Fibroblast of the aortic adventitia (primary cell): ENCODE measurements at places on chromosomes 16 and 17.

DNA sequence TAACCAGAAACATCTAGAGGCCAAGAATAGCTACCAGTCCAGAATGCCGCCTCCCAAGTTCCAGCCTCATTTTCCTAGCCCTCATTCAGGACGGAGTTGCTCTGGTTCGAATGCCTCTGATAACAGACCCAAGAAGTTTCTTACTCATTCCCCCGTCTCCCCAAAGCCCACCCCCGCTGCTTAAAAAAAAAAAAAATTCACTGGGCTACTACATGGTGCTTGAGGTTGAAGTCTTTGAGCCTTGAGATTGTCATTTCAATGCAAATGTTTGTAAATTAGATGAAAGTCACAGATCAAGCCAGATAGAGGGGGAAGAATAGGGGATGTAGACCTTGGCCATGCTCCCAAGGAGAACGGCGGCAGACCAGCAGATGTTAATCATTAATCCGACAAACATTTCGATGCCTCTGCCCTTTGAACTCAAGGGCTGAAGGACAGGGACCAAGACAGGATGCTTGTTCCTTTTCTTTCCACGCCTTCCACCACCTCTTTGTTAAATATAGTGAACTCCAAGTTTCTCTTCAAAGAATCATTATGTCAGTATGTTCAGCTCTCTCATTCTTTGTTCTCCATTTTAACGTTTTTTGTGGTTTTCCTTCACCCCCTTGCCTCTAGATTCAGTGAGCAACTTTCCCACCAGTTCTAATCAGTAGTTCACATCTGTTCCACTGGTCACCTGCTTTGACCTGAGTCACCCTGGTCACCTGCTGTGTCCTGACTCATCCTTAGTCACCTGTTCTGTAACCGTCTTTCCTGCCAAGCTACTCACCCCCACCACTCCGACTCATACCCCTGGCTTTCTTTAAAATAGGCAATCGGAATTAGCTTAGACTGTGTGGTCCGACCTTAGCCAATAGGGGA lies 190.3 kb downstream of the CPPED1 start:
- DNase-seq: peak; percentile 2

- DNase-seq: no peak
These were observed 35.3 kb upstream of the TBC1D3K start for GRCh38 chr17:37888881-37889280.

DNA sequence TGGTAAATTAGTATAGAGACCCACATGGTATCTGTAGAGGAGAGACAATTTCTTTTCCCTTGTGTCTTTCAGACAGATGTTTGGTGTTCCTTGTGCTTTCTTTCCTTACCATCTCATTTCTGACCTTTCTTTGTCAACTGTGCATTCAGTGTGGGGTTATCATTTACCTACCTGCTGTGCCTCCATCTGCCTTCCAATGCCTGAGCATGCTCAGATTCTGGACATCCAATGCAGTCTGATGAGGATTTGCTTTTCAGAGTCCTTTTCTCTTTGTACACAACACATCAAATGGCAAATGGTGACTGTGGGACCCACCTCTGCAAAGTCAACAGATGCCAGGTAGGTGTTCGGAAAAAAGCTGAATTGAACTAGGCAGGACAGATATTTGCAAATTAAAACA lies 364.8 kb downstream of the CA10 start:
- DNase-seq: no peak

GRCh38 chr16:4114257-4115208 lies 1.7 kb downstream of the ADCY9 start:
- no peak for DNase-seq

DNA sequence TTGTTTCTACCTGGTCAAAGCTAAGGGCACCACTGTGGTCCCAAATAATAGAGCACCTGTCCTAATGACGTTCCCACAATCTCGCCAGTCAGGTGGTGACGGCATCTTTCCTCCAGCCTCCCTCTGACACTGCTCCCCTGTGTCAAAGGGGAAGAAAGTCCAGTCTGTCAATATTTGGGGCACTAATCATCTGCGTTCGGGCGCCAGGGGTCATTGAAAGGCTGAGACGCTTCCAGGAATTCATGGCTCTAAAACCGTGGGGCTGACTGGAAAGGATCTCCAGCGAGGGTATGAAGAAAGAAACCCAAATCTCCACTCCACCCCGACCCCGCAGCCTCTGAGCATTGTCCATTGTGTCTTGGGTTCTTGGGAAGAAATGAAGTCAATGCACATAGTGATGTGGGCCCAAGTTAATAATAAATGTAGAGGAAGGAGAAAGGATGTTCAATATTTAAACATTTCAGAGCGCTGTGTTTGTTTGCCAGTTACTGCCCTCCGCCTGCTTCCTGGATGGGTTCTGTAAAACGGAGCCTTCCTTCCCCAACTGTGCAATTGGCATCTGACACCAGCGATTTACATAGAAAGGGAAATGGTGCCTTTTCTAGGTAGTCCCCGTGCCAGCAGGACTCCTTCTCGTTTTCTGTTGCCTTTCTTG lies 103.2 kb downstream of the SOCS1 start:
- DNase-seq: no peak

DNA sequence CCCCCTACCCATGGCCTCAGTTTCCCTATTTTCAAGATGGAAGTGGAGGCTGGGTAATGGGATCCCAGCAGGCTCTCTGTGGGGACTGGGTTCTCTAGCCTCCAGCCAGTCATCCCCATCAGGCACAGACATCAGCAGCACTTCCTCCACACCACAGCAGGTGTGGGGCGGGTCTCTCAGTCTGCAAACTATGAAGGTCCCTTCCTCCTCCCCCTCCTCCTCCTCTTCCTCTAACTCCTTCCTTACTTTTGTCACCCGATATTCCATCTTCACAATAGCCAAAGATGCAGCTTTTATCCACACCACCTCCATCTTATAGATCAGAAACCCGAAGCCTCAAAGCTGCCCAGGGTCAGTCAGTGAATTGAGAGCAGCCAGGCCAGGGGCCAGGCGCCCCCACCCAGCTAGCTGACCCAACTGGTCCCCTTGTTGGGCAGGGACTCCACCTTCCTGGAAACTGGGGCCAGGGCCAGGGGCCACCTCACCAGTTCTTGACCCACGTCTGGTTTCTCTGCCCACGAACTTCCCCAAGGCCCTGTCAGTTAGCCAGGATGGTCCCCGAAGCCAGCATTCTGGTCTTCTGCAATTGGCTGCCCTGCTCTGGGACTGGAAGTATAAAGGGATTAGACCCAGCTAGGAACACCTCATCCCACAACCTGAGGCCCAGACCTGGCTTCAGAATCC lies 2.5 kb downstream of the FAM83G start:
- DNase-seq: no peak

- DNase-seq: no peak
These were observed 70.2 kb downstream of the SPAG9 start for GRCh38 chr17:51050291-51051033.

DNA sequence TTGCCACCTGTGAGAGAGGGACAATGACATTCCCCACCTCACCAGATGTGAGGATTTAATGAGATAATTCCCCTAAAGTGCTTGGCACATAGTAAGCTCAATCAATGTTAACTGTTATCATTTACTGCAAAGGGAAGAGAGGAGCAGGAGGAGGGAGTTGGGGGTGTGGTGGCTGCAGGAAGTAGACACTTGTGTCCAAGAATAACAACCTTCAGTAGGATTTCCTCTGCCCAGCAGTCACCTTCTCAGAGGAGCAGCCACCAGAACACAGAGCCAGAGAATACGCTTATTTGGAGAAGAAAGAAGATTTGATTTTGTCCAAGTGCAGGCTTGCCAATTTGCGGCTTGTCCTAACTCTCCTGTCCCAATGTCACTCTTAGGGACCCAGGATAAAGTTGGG lies 10.2 kb downstream of the CBX4 start:
- DNase-seq: no peak

DNA sequence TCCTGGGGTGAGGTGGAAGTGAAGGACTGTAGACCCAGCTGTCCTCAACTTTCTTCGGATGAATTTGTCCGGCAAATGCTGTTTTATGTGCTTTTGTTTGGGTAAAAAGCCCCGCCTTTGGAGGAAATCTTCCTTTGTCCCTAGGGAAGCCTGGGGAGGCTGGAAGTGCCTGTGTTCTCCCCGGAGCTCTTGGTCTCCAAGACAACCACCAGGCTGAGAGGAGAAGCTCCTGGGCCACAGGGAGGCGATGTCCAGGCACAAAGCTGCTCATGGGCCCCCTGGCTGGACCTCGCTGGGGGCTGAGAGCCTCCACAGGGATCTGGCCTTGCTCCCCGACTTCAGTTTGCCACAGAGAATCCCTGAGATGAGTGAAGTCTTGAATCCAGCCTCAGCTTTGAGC lies 293.1 kb upstream of the N4BP1 start:
- no peak for DNase-seq

DNA sequence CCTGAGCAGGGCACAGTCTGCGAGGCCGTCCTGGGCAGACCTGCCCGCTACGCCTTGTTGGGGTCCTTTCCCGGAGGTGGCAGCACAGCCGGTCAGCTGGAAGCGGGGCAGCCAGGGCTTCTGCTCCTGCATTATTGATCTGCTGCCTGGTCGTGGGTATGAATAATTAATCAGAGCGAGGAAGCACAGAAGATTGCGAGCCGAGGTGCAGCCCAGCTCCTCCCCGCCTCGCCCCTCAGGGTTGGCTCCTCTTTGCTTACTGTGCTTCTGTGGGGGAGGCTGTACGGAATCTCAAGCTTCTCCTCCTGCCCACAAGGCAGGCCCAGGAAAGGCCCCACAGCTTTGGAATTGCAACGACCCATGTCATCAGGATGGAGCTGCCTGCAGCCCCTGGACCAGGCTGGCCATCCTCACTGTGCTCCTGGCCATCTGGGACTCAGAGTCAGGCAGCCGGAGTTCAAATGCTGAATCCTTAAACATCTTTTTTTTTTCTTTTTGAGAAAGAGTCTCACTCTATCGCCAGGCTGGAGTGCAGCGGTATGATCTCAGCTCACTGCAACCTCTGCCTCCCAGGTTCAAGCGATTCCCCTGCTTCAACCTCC lies 25.6 kb downstream of the TRARG1 start:
- DNase-seq: no peak

- DNase-seq: no peak
These were observed 11.5 kb upstream of the FOXJ1 start for GRCh38 chr17:76152591-76152990.

DNA sequence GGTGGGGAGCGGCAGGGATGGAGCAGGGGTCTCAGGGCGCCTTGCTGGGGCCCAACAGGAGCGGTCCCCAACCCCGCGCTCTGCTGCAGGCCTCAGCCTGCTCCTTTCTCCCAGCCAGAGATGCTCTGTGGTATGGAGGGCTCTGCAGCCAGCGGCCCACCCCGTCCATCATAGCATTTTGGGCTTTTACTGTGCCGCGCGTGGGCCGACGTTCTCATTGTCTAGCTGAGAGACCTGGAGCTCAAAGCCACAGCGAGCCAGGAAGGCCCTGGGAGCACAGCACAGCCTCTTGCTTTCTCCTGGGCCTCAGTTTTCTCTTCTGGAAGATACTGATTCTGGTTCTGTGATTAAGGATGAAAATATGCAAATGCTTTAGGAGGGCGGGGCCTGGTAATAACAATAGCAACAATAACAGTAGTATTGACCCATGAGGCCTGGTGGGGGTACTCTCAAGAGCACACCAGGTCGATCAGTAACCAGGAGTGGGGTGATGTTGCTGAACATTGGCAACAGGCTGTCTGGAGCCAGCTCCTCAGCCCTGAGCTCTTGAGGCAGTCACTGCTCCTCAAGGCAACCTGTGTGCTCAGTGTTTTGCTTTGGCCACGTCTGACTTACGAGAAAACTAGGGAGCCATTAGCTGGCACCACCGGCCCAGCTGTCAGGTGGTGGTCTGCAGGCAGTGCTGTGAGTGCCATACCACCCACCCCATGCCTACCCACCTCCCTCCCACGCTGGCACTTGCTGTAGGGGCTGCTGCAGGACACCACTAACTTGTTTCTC lies 1.1 kb upstream of the RASD1 start:
- peak; percentile 12 for DNase-seq

GRCh38 chr17:36835036-36835435 lies 102.2 kb upstream of the LHX1 start:
- DNase-seq: no peak

DNA sequence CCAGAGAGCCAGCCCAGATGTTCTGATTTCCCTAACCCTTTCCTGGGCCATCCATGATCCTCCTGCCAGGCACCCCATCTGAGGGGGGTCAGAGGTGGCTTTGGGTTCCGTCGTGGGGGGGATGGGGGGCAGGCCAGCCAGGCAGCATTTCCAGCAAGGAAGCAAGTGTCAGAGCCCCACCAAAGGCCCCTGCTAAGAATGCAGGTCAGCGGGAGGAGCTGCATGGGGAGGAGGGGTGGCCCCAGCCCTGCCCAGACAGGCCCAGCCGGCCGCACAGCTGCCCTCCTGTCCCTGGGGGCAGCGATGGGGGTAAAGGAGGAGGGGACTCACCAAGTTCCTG lies 2.3 kb upstream of the SCRN2 start:
- no peak for DNase-seq

DNA sequence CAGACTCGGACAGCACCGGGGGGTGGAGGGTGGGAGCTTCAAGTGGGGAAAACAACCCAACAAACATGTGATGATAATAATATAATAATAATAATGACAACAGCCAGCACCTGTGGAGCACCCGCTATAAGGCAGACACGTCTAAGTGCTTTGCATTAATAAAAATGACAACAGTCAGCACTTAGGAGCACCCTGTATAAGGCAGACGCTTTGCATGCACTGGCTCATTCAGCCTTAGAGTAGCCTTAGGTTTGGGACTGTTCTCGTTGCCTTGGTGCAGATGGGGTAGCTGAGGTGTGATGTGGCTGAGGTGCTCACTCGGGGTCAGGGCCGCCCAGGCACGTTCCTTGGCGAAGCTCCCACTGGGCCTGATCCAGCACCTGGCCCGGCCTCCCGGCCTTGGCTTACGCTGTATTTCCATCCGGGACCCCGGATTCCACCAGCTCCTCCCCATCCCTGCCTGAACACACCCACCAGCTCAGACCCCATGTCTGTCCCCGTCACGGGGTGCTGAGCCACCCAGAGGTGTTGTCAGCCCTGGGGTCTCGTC lies 144.0 kb upstream of the CIBAR2 start:
- DNase-seq: no peak

GRCh38 chr16:11597235-11598095 lies 10.7 kb upstream of the LITAF start:
- DNase-seq: no peak

GRCh38 chr17:77288115-77288619 lies 147.4 kb downstream of the SEC14L1 start:
- DNase-seq: no peak

- no peak for DNase-seq
These were observed 29.0 kb downstream of the XPO6 start for GRCh38 chr16:28182801-28183200.

GRCh38 chr17:56478836-56479447 lies 114.6 kb upstream of the NOG start:
- peak; percentile 28 for DNase-seq

- DNase-seq: no peak
These were observed 49.4 kb upstream of the CDC42EP4 start for GRCh38 chr17:73360961-73361761.

- DNase-seq: no peak
These were observed 8.1 kb downstream of the CRISPLD2 start for GRCh38 chr16:84827897-84828296.
